ENCODE measurements at places on chromosomes 7 and 10.

- no peak for DNase-seq
Measured at GRCh38 chr7:34946486-34946885, 90.8 kb downstream of the DPY19L1 start.

DNA sequence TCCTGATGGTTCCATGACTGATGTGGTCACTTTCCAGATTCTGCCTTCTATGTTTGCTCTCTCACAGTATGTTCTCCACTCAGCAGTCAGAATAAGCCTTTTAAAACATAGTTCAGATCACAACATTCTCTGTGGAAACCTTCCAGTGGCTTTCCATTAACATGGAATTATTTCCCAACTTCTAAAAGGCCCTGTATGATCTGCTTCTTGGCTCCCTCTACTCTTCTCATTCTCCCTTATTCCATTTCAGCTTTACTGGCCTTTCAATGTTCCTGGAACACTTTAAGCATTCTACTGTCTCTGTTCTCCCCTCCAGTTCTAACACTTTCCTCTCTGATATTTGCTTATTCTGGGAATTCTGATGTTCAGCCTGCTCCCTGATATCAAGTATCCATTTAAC, 325.6 kb downstream of the THSD7A start:
- DNase-seq, result no peak

DNA sequence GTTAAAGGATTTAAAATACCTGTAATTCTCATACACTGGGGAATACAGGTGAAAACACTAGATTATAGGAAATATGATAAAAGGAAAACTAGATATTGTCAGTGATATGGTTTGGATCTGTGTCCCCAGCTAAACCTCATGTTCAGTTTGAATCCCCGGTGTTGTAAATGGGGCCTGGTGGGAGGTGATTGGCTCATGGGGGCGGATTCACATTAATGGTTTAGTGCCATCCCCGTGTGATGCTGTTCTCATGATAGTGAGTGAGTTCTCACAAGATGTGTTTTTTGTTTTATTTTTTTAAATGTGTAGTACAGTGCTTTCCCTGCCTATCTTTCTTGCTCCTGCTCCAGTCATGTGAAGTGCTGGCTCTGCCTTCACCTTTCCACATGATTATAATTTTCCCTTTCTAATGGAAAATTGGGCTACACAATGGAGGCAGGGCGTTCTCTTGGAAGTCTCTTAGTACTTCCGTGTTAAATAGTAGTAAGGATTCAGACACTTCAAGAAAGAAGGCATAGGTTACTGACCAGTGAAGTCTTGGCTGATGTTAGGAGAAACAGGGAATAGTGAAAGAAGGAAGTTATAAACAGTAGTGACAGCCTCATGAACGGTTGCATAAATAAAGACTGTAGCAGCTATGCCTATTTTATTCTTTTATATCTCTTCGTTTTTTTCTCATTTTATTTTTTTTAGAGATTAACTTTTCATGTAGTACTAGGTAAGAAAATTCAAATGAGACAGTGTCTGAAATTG, 386.4 kb downstream of the SUGCT start:
- DNase-seq, result peak; percentile 11

DNA sequence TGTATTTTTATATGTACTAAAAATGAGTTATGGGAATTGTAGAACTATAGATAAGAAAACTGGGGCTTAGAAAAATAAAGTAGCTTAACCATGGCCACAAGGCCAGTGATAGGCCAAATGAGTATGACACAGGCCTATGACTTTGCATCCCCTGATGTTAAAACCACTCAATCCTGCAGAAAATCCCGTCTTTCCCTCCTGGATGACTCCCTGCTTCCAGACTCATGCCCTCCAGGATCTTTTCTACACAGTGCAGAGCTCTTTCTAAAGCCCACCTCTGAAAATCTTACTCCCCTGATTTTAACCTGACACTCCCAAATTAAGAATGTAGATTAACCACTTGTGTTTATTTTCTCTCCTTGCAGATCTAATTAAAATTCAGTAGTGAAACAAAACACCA, 489.2 kb upstream of the LRRN3 start:
- DNase-seq, result no peak

DNA sequence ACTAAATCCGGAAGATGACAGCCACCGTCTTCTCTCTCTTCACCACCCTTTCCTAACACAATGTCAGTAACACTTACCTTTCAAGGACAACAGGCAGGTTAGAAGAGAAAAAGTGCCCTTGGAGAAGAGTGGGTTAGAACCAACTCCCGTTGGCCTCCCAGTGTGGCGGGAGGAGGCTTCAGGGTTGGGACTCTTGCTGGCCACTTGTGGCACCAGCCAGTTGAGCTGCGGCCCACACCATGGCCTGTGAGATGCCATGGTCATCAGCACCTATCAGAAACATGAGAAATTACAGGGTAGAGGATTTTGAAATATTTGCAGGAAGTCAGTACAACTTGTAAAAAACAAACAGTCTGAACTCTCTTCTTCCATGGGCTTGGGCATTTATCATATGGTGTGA, 93.8 kb downstream of the MKI67 start:
- DNase-seq, result no peak

DNA sequence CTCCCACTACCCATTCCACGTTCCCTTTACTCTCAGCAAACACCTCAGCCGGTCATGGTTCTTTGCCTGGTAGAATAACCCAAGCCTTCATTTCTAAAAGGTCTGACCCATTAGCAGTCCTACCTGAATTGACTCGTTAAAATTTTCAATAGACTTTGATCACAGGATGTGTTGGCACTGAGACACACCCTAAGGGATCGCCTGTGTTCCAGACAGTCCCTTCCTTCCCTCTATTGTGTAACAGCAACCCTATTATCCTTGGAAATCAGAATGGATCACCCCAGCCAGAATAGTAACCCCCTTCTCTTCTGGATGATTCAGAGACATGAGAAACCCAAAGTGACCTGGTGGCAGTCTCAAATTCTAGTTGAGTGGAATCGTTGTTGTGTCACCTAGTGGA, 20.4 kb upstream of the FAM171A1 start:
- DNase-seq, result peak; percentile 39

DNA sequence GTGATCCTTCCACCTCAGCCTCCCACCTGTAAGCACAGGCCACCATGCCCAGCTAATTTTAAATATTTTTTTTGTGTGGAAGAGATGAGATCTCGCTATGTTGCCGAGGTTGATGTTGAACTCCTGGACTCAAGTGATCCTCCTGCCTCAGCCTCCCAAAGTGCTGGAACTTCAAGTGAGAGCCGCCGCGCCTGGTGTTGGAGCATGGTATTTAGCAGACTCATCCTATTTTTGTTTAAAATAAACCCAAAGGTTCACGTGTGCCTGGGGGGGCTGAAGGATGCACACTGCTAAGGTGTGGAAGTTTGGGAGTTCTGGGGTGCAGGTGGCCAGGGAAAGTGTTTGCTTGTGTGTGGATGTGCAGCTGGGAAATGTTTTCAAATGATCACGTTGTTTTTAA, 18.1 kb downstream of the PDGFA start:
- no peak for DNase-seq

DNA sequence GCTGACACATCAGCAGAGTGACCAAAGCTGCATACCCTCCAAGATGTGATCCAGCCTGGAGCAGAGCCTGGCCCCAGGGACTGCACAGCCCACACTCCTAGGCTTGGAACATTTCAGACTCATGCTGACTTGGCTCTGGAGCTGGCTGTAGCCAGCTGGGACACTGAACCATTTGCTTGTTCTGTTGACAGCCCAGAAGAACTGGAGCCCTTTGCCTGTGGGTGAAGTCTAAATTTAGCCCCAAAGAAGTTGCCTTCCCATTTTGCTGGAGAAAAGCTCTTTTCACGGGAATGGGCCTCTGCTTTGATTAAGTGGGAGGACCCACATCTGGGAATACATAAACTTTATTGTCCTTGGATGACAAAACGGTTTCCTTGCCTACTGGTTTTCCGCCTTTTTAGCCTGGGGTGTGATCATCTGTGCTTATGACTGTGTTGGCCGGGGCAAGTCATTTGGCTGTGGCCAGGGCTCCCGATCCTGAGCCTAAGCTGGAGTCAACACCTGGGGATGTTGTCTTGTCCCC, 186.2 kb upstream of the BMPER start:
- no peak for DNase-seq

DNA sequence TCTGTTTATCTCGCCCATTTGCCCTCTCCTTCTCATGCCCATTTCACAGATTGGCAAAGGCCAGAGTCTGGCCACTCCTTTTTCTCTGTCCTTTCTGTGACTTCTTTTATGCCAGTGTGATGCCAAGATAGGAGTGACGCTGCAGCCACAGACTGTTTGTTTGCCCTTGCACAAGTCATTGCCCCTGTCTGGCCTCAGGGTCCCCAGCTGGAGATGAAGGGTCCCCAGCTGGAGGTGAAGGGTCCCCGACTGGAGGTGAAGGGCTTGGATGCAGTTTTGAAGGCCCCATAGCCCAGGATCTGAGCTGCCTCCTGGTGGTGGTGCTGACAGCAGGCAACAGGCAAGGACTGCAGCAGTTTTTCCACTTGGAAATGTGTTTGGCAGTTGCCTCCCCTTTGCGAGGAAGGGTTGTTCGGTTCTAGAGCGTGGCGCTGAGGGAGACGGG, 50.8 kb upstream of the SLC29A3 start:
- DNase-seq, result no peak

DNA sequence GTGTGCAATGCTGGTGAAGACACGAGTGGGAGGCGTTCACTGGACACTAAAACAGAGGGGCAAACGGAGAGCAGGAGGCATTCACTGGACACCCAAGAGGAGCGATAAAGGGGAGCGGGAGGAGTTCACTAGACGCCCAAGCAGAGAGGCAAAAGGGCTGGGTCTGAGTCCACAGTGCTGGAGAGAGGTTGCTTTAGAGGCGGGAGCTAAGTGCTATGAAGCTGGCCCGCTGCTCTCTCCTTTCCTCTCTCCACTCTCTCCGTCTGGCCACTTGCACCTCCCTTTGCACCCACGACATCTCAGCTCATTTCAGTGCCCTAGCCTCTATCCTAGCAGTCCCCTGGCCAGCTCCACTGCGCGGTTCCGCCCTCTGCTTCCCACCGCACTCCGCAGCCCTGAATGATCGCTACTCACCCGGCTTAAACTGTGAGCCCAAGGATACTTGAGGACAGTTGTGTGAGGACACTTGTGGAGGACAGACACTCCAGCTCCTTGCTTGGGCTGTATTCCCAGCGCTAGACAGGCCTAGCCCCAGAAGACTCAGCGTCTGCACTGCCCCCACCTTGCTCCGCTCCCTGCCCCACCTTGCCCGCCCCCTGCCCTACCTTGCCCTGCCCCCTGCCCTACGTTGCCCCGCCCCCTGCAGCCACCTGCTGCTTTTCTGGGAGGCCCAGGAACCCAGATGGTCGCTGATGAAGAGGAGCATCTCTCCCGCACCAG, 78.8 kb upstream of the CPXM2 start:
- no peak for DNase-seq

DNA sequence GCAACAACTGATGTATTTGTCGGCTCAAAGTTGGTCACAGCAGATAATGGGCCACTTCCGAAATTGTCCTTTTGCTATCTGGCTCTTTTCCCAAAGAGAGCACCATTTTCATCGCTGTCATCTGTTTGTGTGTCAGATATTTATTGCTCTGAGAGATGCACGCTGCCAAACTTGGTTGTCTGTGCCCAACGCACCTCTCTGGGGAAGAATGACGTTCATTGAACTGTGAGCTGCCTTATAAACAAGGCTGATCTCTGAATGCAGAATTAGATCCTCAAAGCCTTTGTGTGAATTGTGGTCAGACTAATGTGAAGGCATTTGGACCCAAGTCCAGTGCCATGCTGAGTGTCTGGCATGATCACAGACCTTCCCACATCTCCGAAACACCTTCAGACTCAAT, 174.7 kb upstream of the LYZL1 start:
- no peak for DNase-seq

- no peak for DNase-seq
Measured at GRCh38 chr7:34043461-34044305, 138.3 kb downstream of the BMPER start.

DNA sequence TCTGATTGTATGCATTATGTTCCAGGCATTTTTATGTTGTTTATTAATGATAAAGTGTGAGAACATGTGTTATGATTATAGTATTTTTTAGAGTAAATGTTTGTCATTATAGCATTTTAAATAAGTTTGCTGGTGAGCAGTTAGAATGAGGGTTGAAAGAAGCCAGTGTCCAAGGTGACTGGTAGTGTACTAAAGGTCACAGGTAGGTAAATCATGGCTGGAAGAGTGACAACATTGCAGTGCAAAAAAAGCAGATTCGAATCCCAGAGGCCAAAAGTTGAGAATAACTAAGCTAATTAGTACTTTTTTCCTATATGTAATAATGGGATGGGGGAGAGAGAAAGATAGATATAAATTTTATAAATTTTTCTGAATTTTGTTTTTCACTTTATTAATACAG, 44.0 kb downstream of the RSBN1L start:
- DNase-seq, result no peak

Data from small intestine (tissue), 16 donors.